Stimulated activated CD8-positive, alpha-beta memory T cell treated with anti-CD3 and anti-CD28 coated beads, Interleukin-4, amount 100 ng/mL, for 24 hours (primary cell): ENCODE measurements at places on chromosomes 2 and 18.

- no peak for DNase-seq
Observed at GRCh38 chr18:58105206-58105887, 61.3 kb downstream of the NEDD4L start.

GRCh38 chr2:218959761-218960308 lies 369 bp downstream of the CDK5R2 start:
- DNase-seq: no peak

DNA sequence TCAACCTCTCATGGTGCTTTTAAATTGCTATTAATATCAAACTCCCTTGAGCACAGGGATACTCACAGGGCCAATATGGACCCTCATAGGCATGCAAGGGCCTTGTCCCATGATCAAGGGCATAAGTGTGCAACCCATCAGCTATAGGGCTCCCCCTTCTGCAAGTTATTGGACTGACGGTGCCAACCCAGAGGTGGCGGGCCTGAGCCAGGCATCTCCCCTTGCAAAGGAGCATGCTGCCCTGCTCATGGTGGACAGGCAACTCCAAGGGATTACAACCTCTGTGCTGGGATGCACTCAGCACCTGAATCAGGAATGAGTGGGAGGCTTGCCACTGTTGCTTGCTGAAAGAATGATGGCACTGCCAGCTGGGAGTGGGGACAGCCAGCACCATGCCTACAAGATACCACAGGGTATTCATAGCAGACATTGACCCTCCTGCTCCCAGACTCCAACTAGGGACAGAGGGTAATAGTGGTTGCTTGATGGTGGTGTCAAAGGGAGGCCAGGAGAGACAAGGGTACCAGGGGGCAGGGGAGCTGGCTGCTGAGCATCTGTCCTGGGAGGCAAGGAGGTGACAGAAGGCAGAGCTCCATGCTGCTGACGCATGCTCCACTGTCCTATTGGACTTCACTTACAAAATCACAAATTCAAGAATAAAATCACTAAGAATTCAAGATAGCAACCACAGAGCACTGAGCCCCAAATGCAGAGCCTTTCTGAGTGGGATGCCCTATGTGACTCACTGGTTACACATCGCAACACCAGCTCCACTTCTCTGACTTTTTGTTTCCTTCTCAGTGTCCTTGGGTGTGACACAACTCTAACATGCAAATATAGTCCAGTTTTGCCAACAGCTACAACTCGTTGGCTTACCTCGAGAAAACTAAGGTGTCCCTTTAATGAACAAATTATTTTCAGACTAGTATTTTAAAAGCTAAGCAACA lies 157.1 kb upstream of the CCDC150 start:
- no peak for DNase-seq

DNA sequence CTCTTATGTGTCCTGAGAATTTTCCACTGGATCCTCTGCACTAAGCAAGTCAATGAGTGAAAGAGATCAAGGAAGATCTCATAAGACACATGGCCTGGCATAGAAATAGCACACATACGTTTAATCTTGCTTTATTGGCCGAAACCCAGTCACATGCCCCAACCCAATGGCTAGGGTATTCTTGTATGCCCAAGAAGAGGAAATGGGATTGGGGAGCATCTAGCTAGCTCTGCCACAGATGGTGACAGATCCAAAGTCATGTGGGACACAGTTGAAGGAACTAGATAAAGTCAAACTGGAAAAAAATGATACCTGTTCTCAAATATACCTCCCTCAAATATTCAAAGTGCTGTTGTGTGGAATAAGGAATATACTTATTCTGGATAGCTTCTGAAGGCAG lies 74.7 kb downstream of the CD28 start:
- no peak for DNase-seq

GRCh38 chr2:127150996-127151395 lies 44.0 kb upstream of the BIN1 start:
- DNase-seq: no peak

- no peak for DNase-seq
Observed at GRCh38 chr2:240182476-240182875, 42.0 kb upstream of the OTOS start.

DNA sequence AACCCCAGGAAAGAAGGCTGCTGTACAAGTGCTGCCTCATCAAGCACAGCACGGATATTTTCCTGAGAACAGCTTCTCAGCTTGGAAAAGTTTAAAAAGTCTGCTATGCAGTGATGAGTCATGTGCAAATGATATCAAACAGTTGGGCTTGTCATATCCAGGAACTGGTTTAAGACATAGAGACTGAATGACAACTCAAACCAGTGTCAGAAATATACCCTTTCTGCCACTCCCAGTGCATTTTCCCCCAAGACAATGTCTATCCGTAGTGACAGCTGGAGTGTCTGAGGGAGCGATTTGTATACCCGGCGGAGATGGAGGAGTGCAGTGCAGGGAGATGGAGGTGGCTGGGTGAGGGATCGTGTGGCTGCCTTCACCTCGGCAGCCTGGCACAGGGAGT lies 28.2 kb downstream of the SOX11 start:
- DNase-seq: no peak

GRCh38 chr2:18585526-18585925 lies 3.8 kb downstream of the NT5C1B start:
- DNase-seq: no peak

- no peak for DNase-seq
Observed at GRCh38 chr2:2181493-2181892, 149.6 kb downstream of the MYT1L start.

- DNase-seq: no peak
Observed at GRCh38 chr2:238594796-238595749, 168.3 kb downstream of the ASB1 start.

- DNase-seq: no peak
Observed at GRCh38 chr2:151260573-151261230, 961 bp downstream of the RBM43 start.

DNA sequence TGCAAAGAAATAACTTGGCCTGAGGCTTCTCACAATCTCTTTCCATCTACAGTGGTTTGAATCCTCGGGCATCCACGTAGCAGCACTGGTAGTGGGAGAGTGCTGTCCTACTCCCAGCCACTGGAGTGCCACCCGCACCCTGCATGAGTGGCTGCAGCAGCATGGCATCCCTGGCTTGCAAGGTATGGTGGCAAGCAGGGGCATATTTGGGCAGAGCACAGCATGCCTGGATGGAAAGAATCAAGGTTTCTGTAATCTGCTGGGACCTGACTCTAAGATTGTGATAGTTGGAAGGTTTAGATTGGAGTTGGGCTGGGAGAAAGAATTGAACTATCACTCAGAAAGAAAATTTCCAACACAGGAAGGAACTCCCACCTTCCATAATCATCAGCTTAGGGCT lies 4.0 kb downstream of the CAD start:
- DNase-seq: no peak

GRCh38 chr2:10614939-10615338 lies 74.8 kb downstream of the NOL10 start:
- DNase-seq: no peak

- no peak for DNase-seq
Observed at GRCh38 chr2:195456771-195457170, 200.3 kb upstream of the SLC39A10 start.

- DNase-seq: no peak
Observed at GRCh38 chr2:154324601-154325000, 373.9 kb upstream of the KCNJ3 start.

GRCh38 chr18:76495435-76496193 lies 572 bp upstream of the ZNF516 start:
- no peak for DNase-seq

DNA sequence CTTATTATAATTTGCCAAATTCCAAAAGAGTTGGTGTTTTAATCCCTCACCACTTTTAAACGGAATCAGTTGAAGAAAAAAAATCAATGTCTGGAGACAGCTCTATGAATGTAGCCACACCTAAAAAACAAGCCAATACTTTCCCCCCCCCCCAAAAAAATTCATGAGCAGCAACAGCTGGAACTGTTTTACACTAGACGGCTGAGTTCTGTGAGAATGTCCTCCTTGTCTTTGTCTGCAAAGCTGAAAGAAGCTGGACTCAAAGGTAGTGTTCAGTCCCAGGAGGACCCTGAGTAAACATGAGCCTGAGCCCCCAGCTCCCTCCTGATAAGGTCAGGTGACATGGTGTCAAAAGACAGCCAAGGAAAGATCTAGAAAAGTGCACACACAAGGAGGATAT lies 68.2 kb downstream of the ZNF521 start:
- DNase-seq: no peak

- DNase-seq: no peak
Observed at GRCh38 chr2:152126664-152127063, 27.8 kb upstream of the CACNB4 start.
